ENCODE measurements at places on chromosomes 5 and 9. TPM values are rescaled to one million over a fixed set of nuclear protein-coding genes. Genes with fewer than 3 reads are reported as not detected.
A peak's percentile ranks its signal among the peaks of the same experiment; 100 is the strongest.

Gene DOK3
- 6.2 TPM for total RNA-seq

Gene KIF12
- 2.0 TPM for total RNA-seq

Gene TMC1
- 0.48 TPM for total RNA-seq

Gene ARHGEF37
- 5.2 TPM for total RNA-seq

Gene LHX3
- total RNA-seq = not detected

Gene TIMD4
- not detected for total RNA-seq

Gene NR6A1
- 0.82 TPM for total RNA-seq

Gene MELK
- total RNA-seq = 0.84 TPM

Gene UAP1L1
- 4.1 TPM for total RNA-seq

DNA sequence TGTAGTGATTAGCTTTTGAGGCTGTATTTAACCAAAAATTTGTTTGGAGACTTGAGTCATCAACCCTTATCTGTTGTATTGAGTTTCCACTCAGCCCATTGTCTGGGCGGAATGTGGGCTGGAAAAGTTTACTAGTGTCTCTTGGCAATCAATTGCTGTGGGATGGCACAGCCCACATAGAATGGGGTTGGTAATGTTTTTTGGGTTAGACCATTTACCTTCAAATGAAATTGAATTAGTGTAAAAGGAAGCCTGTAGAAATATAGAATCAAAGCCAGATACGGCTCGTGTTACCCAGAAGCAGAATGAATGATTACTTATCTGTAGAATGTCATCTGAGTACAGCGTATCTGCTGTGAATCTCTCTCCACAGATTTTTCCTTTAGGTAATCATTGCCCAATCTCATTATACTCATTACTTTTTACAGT is 142.9 kb downstream of the AOPEP start:
- no peak for DNase-seq

DNA sequence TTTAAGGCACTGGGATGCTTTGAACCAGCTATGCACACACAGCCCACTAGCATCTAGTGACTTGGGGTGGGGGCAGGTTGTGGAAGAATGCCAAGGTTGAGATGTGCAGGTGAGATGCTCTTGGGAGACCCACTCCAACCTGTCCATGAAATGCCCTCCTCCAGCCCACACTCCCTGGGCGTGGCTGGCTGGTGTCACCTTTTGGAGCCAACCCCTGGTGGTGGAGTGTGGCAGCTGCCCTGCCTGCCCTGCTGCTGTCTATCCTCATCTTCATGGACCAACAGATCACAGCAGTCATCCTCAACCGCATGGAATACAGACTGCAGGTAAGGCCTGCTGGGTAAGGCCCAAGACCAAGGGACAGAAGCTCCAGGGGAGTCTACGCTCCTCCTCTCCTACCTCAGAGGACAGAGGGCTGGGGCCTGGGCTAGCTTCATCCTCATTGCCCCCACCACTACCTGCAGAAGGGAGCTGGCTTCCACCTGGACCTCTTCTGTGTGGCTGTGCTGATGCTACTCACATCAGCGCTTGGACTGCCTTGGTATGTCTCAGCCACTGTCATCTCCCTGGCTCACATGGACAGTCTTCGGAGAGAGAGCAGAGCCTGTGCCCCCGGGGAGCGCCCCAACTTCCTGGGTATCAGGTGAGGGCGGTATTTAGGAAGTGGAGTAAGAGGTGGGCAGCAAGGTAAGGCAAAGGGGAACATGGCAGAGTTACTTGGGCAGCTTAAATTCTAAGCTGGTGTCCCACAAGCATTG is 7.4 kb downstream of the SLC4A9 start:
- DNase-seq = no peak

- DNase-seq = no peak
These were observed at the start of gene DOCK2 for GRCh38 chr5:169637085-169637548. TSS of gene DOCK2 (plus strand) at chr5:169637275. CDS start at chr5:169637327, 52 bp downstream.

DNA sequence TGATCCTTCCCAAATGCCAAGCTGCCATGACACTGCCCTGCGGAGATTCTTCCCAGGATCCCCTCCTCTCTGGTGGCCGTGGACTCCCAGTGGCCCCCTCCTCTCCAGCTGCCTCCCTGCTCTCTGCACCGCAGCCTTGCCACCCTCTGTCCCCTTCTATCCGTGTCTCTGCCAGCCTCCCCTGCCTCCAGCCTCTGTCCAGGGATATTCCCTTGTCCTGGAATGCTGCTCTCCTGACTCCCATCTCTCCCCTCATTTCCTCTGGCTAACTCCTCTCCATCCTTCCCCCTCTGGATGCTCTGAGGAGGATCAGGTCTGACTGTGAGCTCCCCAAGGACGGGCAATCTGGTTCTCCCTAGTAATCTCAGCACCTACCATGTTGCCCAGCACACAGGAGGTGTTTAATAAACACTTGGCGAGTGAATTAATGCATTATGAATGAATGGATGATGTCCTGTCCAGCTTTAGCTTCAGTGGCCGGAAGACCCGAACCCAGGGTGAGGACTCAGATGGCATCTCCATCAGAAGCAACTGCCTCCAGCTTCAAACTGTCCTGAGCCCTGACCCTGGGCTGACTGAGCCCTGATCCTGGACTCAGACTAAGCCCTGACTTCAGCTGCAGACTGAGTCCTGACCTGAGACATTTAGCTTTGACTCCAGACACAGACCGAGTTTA is 7.5 kb upstream of the CRB2 start:
- DNase-seq = no peak

- DNase-seq = peak; percentile 3
These were observed 19.8 kb upstream of the SLC9A3 start for GRCh38 chr5:543755-544674.

GRCh38 chr5:112023766-112024165 is 266.8 kb upstream of the NREP start:
- no peak for DNase-seq

- DNase-seq = no peak
These were observed 144.3 kb upstream of the DHFR start for GRCh38 chr5:80799041-80799440.

GRCh38 chr9:71302776-71303175 is 181.4 kb upstream of the TRPM3 start:
- DNase-seq = no peak

DNA sequence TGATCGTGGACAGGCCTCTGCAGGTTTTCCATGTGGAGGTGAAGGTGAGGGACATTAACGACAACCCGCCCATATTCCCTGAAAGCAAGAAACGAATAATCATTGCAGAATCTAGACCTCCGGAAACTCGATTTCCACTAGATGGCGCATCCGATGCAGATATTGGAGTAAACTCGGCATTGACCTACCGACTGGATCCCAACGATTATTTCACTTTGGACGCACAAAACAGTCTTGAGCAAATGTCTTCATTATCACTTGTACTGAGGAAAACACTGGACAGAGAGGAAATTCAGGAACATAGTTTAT is 621 bp downstream of the PCDHA13 start:
- no peak for DNase-seq

DNA sequence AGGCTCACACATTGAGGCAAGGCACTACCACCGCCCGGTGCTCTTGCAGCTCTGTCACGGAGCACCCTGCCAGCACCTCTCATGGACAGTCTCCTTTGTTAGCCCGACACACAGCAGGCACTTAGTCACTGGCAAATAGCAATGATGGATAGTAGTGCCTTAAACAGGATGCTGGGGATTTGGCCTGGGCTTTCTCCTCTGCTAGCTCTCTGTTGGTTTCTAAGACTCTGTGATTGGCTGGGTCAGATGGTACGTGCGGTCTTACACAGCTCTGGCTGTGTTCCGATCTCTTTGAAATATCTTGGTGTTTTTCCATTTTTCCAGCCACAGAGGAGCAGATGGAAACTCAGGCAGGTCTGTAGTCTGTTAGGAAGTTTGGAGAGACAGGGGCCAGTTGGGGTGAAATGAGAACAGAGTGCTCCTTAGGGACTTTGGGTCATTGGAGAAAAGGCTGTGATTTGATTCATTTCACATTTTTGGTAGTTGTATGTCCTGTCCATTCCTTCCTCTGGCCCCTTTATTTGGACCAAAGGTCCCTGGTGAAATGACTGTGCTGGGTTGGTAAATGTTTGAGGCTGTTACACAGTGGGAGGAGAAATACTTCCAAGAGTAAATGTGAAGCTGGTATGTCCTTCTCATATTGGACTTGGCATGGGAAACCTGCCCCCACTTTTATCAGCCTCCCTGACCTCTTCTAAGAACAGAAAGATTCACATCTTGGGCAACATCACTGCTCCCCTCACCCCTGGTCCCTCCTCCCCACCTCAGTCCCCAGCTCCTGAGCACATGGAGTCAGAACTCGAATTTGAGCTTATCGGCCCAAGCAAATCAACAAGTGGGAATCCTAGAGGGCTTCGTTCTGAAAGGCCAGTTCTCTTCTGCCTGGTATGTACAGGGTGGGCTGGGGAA is 3.4 kb downstream of the SMIM3 start:
- peak; percentile 49 for DNase-seq

DNA sequence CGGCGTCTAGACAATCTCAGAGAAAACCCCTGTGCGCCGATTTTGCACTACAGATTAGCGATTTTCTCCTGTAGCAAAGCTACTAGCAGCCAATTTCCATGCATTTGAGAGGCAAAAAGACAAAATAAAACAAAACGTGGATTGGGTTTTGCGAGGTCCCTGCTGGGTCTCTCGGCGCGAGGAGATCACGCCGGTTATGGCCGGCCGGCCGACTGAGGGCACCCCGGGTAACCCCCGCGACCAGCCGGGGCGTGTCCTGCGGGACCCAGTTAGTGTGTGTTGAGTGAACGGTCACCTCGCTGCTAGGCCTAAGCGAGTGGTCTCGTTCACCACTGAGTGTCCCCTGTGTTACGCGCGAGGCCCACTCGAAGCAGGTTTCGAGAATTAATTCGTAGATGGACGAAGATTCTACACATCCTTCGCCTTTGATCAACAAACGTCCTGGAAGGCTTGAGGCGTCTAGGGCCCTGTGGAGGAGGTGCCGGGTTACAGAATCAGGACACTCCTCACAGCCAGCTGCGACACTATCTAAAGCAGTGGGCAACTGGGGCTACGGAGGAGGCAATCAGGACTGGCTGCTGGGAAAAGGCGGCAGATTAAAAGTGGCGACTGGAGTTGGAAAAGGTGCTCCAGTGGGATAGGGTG is 764 bp upstream of the VDAC1 start:
- peak; percentile 42 for DNase-seq

GRCh38 chr9:37033682-37034304 is at the start of gene PAX5:
TSS of gene PAX5 (minus strand) at chr9:37034268. CDS start at chr9:37034031, 237 bp downstream.
- DNase-seq = no peak

GRCh38 chr5:172455511-172456061 is 1.3 kb upstream of the SH3PXD2B start:
- peak; percentile 66 for DNase-seq

- no peak for DNase-seq
These were observed 2.9 kb upstream of the ISCA1 start for GRCh38 chr9:86285261-86285660.

GRCh38 chr9:136117916-136118319 is 757 bp downstream of the TMEM250 start:
- DNase-seq = no peak

- DNase-seq = no peak
These were observed 33.0 kb downstream of the FGF10 start for GRCh38 chr5:44356231-44356630.

GRCh38 chr5:171937351-171937750 is 69.1 kb downstream of the FBXW11 start:
- DNase-seq = no peak

- DNase-seq = no peak
These were observed 1229.3 kb downstream of the CDH12 start for GRCh38 chr5:21623831-21624230.

- peak; percentile 81 for DNase-seq
These were observed 552 bp downstream of the TMEM141 start for GRCh38 chr9:136791516-136792276.

DNA sequence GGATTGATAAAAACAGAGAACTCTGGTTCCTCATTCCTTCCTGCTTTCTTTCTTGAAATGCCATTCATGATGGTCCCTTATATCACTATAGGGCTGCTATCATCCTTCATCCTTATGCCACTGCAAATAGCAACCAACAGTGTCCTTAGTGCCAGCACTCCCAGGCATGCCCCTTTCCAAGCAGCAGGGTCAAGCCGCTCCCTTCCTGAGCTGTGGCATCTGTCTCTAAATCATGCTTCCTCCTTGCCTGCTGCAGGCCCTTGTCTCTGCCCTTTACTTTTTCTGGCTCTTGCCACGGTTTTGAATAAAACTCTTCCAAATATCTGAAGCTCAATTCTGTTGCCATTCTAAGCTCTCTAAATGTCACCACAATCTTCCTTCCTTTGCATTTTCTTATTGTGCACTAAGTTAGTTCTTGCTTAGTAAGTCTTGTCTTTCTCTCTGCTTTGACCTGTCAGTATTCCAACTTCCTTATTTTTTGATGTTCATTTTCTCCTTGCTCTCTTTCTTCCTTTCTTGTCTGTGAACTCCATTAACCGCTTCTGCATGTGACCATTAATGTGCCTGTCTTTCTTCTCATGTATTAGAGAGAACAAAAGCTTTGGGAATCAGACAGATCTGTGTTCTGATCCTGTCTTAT is 19.9 kb downstream of the TLR4 start:
- no peak for DNase-seq

DNA sequence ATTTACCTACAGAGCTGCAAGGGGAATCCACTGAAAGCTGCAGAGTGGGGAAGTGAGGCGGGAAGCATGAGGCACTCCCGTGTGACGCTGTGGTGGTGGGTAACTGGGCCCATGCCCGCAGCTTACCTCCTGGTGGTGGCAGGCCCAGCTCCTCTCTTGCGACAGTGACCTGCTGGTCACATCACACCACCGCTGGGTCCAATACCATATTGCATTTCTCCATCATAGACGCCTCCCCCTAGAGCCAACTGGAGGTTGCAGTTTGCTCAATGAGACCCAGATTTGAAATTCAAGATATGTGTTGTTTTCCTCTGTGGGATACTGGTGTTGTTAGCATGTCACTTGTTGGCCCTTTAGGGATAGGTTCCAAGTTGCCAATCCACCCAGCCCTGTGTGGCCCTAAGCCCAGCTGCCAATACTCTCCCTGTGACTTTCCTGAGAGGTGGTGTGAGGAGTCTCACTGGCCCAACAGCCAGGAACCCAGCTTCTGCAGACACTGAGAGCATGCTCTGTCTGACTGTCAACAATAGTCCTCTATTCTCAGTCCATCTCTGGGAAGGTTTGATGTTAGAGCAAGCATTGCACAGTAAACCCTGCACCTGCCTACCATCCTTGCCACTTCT is 428.3 kb downstream of the GADD45G start:
- no peak for DNase-seq

GRCh38 chr9:78938821-78939220 is 632.9 kb upstream of the TLE4 start:
- DNase-seq = no peak

- no peak for DNase-seq
These were observed 87.4 kb downstream of the SGCD start for GRCh38 chr5:156414391-156414790.

- no peak for DNase-seq
These were observed 100.1 kb upstream of the DHFR start for GRCh38 chr5:80754900-80755299.

DNA sequence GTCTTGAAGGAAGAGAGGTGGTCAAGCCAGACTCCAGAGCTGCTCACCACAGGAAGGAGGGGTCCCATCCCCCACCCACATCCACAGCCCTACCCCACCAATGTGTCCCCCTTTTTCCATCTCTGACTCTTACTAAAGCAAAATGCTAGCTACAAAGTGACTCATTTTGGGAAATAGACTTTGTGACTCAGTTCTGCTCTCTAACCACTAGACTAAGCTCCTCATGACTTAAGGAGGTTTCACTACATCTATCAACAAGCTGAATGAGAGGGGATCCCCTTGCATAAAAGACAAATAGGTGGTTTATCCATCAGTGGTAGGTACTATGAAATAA is 35.1 kb upstream of the ADRB2 start:
- no peak for DNase-seq

- no peak for DNase-seq
These were observed 103.6 kb downstream of the SLIT3 start for GRCh38 chr5:169197343-169197742.
